ENCODE measurements at places on chromosomes 11 and 22. TPM values are rescaled to one million over a fixed set of nuclear protein-coding genes. Genes with fewer than 3 reads are reported as not detected.

KRTAP5-10 gene
- polyA plus RNA-seq = not detected

RIN1 gene
- polyA plus RNA-seq = 5.4 TPM

GRCh38 chr11:33449798-33450197 lies 192.6 kb downstream of the HIPK3 start:
- no peak for DNase-seq

- DNase-seq = peak; percentile 97
These were observed 1.0 kb upstream of the RELA start for GRCh38 chr11:65663639-65664200.

- no peak for DNase-seq
These were observed 562.3 kb downstream of the NTM start for GRCh38 chr11:131932584-131933325.

All from muscle of leg (tissue), 16 donors.